ENCODE measurements at places on chromosomes 16 and 17.

GRCh38 chr17:63490329-63490728, 13.5 kb downstream of the ACE start:
- no peak for DNase-seq

- DNase-seq: no peak
Measured at GRCh38 chr16:84973236-84973635, 38.1 kb downstream of the ZDHHC7 start.

- DNase-seq: no peak
Measured at GRCh38 chr17:1870592-1870991, 40.8 kb downstream of the RPA1 start.

DNA sequence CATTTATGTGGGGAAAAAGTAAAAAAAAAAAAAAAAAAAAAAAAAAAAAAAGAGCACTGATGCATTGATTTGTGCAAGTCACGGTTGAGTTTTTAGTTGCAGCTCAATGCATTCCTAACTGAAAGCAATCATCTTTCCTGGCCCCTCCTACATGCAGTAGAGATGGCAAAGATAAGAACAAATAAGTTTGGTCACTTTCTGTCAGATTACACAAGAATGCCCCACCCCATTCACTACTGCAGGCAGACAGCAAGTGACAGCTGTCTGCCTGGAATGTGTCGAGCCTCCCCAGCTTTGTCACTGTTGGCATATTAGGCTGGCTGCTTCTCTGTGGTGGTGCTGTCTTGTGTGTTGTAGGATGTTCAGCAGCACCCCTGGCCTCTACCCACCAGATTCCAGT, 243.5 kb downstream of the FOXL1 start:
- DNase-seq: no peak

DNA sequence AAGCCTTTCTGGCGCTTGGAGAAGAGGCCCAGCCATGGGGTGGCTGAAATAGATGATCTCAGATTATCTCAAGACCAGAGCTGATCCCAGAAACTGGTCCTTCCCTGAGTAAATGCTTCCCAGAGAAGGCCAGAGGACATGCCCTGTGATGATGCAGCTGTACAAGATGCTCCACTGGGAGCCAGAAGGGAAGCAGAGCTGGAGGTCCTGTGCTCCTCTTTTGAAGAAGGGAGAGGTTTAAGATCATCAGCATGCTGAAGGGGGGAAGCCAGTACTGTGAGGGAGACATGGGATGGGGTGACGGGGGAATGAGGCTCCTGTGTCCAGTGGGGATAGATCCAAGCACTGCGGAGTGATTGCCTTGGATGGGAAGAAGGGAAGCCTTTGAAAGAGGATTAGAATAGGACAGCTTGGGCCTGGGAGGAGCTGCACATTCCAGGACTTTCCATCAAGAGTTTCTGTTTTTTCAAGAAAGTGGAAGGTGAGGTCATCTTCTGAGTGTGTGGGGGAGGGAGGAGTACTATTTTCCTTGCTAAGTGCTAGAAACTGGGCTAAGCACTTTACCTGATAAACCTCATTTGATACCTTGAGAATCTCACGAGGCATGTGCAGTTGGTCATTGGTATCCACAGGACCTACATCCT, 16.4 kb upstream of the ALOX15B start:
- DNase-seq: no peak

DNA sequence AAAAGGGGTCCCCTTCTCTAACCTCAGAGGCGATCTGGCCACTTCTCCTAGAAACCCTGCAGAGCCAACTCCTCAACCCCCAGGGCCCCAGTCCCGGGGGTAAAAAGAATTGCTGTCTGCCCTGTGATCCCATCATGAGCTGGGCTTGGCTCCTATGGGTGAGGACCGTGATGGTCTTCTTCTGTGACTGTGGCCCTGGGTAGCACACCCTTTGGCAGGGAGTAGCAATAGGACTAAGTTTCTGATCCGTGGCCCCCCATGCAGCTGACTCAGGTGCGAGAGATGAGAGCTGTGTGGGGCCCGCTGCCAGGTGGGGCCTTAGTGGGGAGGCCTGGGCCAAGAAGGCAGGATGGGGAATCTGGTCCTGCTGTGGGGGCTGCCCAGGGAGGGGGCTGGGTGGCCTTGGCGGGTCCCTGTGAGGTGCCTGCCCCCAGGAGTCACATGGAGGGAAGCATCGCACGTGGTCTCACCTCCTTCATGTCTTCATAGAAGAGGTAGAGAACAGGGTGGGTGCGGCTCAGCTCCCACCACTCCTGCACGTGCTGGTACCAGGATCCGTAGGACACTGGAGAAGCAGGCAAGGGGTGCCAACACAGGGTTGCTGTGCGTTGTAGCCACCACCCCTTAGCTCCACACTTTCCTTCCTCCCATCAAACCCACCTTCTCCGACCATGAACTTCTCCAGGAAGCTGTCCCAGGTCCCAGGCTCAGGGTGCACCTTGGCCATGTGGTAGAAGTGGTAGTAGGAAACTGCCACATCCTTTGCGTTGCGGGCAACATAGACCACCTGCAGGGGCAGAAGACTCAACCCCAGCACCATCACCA, 3.3 kb downstream of the SULT1A1 start:
- no peak for DNase-seq

DNA sequence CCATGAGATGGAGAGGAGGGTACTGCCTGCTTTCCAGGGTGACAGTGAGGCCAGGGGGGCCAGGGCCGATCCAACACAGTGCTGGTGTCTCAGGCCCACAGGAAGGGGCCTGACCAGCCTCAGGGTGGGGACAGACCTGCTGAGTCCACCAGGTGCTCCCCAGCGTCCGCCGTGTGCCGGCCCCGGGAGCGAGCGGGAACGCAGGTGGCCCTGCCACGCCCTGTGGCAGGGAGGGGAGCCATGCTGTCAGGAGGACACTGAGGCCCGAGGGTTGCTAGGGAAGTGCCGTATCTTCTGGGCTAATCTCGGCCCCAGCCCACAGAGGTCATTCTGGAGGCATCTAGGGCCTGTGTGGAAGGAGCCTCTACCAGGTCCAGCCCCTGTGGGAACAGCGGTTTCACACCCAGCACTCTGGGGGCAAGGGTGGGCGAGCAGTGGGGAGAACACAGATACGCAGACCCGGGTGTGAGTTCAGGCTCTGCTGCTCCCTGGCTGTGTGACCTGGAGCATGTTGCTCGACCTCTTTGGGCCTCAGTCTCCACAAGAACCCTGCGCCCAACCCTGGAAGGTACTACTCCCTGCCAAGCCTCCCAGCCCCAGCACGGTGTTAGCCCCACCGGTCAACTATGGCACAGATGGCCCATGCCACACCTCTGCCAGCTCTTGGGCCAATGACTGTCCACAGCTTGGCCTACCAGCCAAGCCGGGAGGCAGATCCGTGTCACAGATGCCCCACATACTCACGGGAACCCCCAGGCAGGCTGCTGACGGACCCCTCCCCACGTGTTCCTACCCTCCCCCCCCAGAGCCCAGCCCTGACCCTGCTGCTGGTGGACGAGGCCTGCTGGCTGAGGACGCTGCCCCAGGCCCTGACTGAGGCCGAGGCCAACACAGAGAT, 43.9 kb upstream of the ZC3H18 start:
- DNase-seq: no peak

- no peak for DNase-seq
Measured at GRCh38 chr17:75517297-75517865, 1.1 kb downstream of the TSEN54 start.

- no peak for DNase-seq
Measured at GRCh38 chr16:9977333-9977897, 204.8 kb downstream of the GRIN2A start.

- DNase-seq: no peak
Measured at GRCh38 chr17:32551186-32551955, 64.6 kb downstream of the CDK5R1 start.

GRCh38 chr17:8563981-8564602, 66.4 kb downstream of the MYH10 start:
- DNase-seq: no peak

- DNase-seq: no peak
Measured at GRCh38 chr17:65920996-65921395, 270.9 kb downstream of the CEP112 start.

DNA sequence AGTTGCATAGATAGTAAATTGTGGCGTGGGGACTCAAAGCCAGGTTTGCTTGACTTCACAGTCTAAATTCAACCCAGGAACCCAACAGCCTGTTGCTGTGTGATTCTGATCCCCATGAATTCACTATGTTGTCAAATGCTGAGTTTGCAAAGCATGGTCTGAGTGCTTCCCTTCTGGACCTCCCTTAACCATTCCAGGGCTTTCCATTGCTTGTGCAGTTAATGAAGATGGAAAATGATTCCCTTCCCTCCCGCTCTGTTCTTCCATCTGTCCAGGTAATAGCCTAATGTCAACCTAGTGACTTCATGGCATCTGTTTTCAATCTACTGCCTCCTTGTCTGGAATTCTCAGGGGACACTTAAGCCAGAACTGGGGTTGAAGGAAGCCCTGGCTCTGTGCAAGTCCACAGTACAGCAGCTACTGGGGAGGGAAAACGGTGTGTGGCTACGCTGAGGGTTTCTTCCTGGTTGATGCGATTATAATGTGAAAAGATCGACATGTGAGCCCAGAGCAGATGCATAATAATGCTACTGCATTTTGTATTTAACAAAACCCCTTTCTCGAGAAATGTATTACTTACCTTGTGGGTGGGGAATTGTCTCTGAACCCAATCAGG, 206.7 kb downstream of the CDH13 start:
- DNase-seq: no peak

DNA sequence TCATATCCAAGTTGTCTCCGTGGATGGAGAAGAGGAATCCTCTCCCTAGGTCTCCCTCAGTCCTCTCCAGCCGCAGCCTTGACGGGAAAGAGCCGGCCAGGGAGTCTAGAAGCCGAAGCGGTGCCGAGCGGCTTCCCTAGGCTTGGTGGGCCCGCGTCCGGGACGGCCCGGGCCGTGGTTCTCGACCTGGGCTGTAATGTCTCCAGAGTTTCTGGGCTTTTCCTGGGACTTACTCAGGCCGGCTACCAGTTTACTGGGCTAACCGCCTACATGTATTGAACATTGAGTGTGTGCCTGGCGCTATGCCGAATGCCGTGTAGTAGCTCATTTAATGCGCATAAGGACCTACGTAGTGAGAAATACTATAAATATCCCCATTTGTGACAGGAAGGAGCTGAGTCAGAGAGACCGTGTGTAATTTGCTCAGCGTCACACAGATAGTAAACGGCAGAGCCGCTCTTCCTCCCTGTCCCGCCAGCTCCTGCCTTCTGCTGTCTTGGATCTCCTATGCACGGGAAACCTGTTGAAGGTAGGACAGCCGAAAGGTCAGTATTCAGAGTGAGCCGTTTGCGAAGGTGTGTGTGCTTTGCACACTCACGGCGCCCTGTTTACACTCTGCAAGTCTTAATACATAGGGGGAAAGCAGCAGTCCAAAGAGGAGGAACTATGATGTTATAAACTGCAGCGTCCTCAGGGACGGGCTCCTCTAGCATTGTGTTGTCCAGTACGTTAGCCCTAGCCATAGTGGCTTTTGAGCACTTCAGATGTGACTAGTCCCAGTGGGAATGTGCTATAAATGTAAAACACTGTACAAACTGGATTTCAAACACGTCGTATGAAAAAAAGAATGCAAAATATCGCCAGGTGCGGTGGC, 723 bp upstream of the SPAG5 start:
- peak; percentile 68 for DNase-seq

DNA sequence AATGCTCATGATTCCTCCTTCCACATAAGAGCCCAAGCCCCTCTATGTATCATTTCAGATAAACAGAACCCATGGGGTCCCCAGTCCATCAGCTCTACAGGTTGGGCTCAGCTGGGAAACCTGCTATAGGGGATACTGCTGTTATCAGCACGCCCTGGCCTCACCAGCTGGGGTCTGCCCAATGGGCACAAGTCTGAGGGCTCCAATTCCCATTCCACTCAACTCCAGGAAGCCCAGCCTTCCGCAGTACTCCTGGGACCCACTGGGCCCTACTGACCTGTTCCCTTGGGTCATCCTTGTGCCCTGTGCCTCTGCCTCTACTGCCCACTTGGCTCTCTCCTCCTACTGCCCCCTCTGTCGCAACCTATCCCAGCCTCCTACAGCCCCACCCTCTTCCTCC, 16.2 kb upstream of the XYLT2 start:
- no peak for DNase-seq

DNA sequence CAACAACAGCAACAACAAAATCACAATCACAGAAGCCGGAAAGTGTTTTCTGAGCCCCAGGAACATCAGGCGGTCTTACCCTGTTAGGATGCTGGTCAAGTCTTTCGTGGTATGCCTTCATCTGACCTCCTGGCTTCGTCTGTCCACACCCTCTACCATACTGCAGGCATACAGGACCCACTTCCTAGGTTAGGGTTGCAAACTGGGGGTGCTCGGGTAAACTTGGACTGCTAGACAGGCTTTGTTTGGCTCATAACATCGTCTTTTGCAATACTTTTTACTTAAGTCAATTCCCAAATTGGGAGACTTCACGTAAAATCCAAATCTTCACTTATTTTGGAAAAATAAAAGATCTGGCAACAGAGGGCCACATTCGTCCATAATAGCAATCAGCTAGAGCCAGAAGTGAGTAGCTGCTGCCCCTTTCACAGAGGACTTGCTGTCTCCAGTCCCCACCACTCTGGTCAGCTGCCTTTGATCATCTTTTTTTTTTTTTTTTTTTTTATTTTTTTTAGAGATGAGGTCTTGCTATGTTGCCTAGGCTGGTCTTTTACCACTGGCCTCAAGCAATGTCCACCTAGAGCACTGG, 30.0 kb downstream of the CHD9 start:
- DNase-seq: no peak

- DNase-seq: no peak
Measured at GRCh38 chr17:45149669-45150664, 1.7 kb downstream of the HEXIM1 start.

- no peak for DNase-seq
Measured at GRCh38 chr17:4500191-4500571, 1.5 kb downstream of the SPNS2 start.
